ENCODE measurements at places on chromosomes 16 and 17. TPM values are rescaled to one million over a fixed set of nuclear protein-coding genes. Genes with fewer than 3 reads are reported as not detected.

DNA sequence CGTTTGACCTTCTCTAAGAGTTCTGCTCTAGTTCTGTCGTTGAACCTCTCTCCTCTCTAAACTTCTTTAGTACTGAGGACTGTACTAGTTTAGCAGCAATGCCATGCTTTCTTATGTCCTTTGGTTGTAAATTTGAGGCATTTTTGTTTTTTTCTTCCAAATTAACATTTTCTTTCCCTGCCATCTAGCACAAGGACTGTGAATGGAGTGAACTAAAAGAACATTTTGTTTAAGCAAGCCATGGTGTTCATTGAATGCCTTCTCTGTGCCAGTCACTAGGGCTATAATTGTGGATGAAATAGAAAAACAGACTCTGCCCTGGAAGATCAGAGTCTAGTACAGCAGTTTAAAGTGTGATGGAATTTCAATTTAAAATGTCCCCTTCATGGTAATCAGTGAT, 137.9 kb downstream of the FTO start:
- DNase-seq: no peak

- DNase-seq: no peak
Measured at GRCh38 chr16:6499413-6499812, 833.2 kb upstream of the RBFOX1 start.

DNA sequence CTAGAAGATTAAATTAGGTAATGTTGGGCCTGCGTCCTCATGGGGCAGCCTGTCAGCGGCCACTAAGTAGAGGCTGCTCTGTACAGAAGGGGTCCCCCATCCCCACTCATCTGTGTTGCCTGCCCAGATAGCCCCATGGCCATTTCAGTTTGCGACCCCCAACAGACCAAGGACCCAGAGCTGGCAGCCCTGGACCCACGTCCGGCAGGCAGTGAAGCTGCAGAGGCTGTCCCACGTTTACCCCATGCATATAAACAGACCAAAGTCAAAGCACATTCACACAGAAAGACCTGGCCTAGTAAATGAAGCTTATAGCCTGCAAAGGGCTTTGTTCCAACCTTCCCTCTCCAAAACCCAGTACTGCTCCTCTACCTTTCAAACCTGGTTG, 4.6 kb downstream of the PDF start:
- no peak for DNase-seq

- no peak for DNase-seq
Measured at GRCh38 chr16:868846-869822, 68.6 kb upstream of the GNG13 start.

DNA sequence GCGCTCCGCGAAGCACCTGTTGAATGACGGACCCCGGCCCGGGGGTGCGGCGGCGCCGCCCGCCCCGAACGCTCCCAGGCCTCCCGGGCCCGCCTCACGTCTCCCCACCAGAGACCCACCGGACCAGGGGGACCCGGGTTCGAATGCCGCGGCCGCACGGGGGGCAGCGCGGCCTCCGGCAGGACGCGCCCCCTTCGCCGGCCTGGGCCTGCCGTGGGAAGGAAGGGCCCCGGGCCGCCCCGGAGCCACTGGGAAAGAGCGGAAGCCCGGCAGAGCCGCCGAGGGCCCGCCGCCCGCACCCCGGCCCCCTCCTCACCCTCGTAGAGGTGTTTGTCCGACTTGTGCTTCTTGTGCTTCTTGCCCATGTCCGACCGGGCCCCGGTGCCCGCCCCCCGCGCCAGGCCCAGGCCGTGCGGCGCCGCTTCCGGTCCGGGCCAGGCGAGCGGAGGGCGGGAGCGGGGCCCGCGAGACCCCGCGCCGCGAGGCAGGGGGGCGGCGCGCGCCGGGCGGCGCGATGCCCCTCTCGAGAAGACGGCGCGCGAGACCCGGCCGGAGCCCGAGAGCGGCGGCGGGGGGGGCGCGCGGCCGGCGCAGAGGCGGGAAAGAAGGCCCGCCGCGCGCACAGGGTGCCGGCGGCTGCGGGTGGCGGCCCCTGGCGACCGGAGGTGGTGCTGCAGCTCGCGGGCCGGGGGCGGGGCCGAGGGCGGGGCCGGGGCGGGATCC, at the start of gene BRD7:
Gene BRD7, minus strand, starts transcription at position 579 of the 723 bp plus-strand sequence. Its CDS starts 214 bp downstream, at position 365.
- DNase-seq: peak; percentile 71

Gene C1QL1
- 7.5 TPM for total RNA-seq

DNA sequence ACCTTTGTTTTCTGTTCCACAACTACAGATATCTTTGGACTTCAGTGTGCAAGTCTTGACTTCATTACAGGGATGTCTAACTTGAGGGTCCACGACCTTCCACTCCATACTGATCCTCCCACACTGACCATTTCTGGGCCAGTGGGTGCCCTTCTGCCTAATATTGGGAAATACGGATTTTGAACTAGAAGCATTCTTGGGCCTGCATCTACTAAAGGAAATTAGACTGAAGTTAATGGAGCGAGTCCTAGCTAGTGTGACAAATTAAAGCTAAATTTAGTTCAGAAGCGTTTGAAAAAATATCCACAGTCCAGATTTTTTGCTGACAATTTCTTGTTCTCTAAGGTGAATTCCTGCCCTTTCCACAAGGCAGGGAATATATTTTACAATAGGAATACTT, 9.9 kb upstream of the TMIGD1 start:
- DNase-seq: no peak

DNA sequence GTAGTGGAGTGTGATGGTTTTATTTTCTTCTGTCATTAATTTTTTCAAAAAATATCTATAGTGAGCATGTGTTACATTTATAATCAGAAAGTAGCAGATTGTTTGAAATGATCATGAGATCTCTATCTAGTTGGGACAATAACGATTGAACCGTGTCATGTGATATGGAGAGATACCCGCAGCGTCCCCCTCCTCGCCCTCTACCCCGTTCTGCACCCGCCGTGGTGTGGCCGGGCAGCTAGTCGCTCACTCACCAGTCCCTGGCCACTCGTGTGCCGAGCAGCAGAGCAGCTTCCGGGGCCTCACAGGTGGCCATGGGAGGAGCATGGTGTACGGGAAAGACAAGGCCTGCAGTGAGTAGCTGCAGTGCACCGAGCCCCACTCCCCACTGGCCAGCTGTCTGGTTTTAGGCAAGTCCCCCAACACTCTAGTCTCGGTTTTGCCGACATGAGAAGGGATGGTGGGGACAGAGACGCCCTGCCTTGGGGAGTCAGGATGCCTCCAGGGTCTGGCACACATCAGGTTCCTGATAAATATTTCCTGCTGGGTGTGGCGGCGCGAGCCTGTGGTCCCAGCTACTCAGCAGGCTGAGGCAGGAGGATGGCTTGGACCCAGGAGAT, 15.3 kb downstream of the MLYCD start:
- no peak for DNase-seq

Gene NME2
- total RNA-seq: 801 TPM

- peak; percentile 61 for DNase-seq
Measured at GRCh38 chr16:89392881-89393737, 97.3 kb downstream of the ANKRD11 start.

- no peak for DNase-seq
Measured at GRCh38 chr16:87603684-87604633, 1.7 kb downstream of the JPH3 start.

GRCh38 chr16:27726621-27727261, 176.8 kb downstream of the KATNIP start:
- DNase-seq: no peak

Gene ITGAL
- total RNA-seq: not detected

GRCh38 chr17:47785538-47786123, 36.0 kb downstream of the OSBPL7 start:
- no peak for DNase-seq
